Activated CD4-positive, CD25-positive, alpha-beta regulatory T cell treated with anti-CD3 and anti-CD28 coated beads, Interleukin-2, amount 50 U/mL, for 72 hours (primary cell): ENCODE measurements at places on chromosomes 2 and 18.

- DNase-seq = no peak
Observed at GRCh38 chr2:143844986-143845385, 674.9 kb downstream of the ZEB2 start.

GRCh38 chr2:237234268-237234667 is 148.6 kb downstream of the COPS8 start:
- DNase-seq = no peak

DNA sequence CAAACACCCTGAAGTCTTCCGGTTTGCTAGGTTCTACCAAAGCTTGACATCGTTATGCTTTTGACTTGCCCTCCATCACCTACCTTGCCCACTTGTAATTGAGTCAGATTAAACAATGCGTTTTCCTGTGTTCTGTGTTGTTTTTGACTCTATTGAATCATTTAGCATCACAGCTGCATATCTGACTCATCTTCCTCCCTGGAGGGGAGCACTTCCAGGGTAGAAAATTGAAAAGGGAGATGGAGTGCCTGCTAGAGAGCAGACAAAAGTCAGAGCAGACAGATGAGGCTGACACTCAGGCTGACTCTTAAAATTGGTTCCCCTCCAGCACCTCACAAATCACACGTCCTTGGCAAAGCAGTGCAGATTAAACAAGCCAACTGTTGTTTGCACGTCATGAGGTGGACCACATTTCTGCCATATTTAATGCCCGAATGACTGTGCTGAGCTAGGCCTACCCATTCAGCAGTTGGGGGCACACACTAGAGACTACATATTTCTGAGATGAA is 2.2 kb downstream of the MPP4 start:
- no peak for DNase-seq

DNA sequence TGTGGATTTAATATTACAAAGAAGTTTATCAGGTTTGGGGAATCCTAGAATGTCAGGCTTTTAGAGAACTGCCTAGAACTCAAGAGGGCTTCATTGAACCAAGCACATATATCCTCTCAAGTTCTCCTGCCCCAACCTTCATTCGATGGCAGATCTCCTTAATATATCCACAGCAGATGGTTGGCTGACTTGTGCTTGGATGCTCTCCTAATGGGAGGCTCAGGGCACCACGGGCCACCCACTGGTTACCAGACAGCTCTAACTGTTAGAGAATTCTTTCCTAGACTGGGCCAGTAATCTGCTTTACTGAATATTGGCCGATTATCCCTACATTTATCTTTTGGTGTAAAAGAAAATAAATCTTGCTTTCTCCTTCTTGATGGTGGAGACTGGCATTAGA is 87.2 kb upstream of the ATP8B1 start:
- no peak for DNase-seq

DNA sequence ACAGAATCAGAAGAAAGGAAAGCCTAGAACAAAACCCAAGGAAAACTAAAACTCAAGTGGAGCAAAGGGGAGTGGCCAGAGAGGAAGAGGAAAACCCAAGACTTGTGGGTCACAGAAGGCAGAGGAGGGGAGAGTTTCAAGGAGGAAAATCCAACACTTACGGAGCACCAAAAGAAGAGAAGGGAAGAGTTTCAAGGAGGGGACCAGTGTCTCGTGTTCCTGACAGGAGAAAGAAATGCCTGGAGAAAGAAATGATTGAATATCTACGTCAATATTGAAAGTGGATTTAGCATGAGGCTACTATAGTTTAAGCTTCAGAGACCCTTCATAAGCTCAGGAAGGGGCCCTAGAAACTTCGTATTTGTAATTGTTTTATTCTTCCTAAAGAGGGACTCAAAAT is 1.4 kb upstream of the MFSD6 start:
- DNase-seq = no peak

DNA sequence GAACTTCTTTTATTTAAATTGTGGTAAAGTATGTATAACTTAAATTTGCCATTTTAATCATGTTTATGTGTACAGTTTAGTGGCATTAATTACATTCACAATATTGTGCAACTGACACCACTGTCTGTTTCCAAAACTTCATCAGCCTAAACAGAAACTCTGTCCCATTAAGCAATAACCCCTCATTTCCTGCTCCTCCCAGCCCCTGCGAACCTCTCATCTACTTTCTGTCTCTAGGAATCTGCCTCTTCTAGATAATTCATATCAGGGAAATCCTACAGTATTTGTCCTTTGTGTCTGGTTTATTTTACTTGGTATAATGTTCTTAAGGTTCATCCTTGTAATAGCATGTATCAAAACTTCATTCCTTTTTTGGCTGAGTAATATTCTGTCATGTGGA is 75.1 kb downstream of the BOLA3 start:
- no peak for DNase-seq

DNA sequence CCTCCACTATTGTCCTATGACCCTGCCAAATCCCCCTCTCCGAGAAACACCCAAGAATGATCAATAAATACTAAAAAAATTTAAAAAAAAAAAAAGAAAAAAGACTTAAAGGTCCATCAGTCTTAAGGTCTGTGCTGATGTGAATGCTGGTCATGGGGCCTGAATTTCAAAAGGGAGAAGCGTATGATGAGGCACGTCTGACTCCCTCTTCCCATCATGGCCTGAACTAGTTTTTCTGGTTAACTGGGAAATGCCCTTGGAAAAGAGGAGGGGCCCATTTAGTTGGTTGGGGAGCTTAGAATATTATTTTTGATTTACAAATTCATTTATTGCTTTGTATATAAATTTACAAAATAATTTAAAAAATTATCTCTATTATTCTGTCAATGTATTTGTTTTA is 291.0 kb upstream of the CDH19 start:
- no peak for DNase-seq

DNA sequence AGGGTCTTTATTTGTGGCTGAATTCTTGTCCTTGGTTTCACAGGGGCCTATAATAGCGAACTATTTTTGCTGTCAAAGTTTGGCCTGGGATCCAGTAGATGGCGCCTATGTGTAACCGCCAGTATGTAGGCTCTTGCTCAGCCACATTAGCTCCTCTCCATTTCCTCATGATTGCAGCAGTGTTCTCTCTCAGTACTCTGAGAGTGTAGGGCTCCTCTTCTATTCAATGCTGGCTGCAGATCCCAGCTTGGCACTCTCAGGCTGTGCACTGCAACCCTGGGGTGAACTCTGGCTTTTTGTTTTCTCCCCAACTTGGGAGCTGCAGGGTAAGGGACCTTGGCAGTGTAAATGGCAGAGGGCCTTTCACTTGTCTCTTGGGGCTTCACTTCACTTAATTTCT is 344.6 kb upstream of the CHAC2 start:
- no peak for DNase-seq

- no peak for DNase-seq
Observed at GRCh38 chr2:30273574-30273929, 42.2 kb downstream of the LBH start.

- DNase-seq = no peak
Observed at GRCh38 chr2:105929516-105929915, 184.8 kb downstream of the NCK2 start.

DNA sequence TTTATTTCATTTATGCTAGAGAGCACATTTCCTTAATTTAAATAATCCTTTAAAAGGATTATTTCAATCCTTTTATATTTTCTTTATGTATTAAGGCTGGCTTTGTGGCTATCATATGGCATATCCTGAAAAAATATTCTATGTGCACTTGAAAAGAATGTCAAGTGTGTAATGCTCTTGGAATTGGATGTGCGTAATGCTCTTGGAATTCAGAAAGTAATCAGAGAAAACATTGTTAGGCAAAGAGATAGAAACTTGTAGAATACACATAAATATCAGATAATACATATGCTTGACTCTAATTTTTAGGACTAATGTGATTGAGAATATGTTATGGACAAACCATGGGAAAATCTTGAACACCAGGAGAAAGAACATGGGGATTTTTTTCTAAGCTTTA is 197.5 kb upstream of the COL3A1 start:
- DNase-seq = no peak

GRCh38 chr2:99753505-99753904 is 263.7 kb upstream of the REV1 start:
- DNase-seq = no peak

GRCh38 chr2:65159906-65160305 is 30.0 kb upstream of the RAB1A start:
- DNase-seq = no peak

DNA sequence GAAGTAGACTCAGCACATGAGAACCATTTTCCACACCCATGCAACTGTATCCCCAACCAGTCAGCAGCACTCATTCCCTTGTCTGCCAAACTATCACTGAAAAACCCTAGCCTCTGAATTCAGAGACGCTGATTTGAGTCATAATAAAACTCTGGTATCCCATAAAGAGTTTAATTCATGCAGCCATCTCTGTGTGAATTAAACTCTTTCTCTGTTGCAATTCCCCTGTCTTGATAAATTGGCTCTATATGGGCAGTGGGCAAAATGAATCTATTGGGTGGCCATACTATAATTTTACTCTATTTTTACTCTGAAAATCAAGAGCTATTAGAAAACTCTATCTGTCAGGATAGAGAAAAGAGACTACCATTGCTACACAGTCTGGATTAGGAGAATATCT is 40.6 kb upstream of the TWSG1 start:
- DNase-seq = no peak

- DNase-seq = no peak
Observed at GRCh38 chr2:121046335-121046734, 238.7 kb downstream of the TFCP2L1 start.

GRCh38 chr2:177340158-177340557 is 52.4 kb upstream of the AGPS start:
- DNase-seq = no peak

- peak; percentile 20 for DNase-seq
Observed at GRCh38 chr2:95273566-95274290, 521 bp upstream of the PROM2 start.

- no peak for DNase-seq
Observed at GRCh38 chr2:238868616-238869292, 20.9 kb downstream of the TWIST2 start.

- no peak for DNase-seq
Observed at GRCh38 chr18:73807551-73808192, 340.0 kb downstream of the FBXO15 start.

DNA sequence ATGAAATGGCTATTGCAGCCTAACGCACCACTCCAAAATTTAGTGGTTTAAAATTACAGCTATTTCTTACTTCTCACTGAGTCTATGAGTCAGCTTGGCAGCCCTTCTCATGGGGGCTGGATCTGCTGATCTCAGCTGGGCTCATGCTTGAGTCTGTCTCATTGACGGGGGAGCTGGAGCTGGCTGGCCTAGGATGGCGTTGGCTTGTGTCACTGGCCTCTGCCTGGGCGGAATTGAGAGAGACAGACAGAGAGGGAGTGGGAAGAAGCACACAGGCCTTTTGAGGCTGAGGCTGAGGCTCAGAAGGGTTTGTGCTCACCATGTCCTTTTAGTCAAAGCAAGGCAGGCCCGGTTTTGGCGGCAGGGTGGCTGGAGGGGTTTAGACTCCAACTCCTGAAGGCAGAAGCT is 412.1 kb upstream of the MYT1L start:
- no peak for DNase-seq

- DNase-seq = no peak
Observed at GRCh38 chr2:30527411-30527810, 80.4 kb downstream of the LCLAT1 start.

DNA sequence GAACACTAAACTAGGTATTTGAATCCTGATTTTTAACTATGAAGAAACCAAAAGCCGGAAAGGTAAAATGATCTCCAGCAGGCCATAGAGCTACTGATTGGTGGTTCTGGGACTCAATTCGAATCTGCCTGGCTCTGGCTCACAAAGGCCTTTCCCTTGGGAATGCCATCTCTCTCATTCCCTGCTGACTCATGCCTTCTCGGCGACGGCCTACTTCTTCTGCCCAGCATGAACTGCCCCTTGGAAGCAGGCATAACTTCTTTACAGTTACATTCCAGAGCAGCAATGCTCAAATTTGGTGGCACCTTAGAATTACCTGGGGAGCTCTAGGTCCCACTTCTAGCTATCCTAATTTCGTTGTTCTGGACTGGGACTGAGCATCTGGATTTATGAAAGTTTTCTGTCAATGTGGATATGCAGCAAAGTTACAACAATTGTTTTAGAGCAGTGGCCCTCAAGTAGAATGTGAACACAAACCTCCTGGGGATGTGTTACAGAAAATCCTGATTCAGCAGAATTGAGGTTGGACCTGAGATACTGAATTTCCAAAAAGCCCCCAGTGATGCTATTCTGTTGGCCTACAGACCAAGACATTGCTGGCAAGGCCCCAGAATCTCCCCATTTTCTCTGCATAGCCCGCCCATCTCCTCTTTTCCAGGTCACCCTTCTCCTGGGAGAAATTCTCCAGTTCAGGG is 261.1 kb downstream of the CNTNAP5 start:
- no peak for DNase-seq

GRCh38 chr18:5895299-5895875 is at the start of gene TMEM200C:
Gene TMEM200C (minus strand): TSS chr18:5895522. CDS start chr18:5892063, 3,459 bp downstream.
- DNase-seq = no peak

DNA sequence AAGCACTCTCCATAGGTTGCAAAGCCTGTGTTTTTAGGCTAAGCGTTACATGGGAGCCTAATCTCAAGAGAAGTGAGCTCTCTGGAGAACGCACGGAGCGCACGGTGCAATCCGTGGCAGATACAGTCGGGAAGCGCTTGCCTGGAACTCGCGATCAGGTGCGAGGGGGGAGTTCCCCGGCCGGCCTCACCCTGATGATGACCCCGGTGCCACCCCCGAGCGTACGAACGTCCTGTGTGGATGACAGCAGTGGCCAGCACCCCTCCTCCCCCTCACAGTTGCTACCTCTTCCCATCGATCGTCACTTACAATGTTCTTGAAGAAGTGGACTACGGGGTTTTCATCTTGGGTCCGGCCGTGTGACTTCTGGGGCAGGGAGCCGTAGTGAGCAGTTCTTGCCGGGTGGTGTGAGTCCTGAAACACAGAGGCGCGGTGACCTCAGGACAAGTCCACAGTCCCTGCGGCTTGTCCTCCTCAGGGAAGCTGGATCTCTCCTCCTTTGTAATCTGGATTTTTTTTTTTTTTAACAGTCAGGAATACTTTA is 142.9 kb downstream of the MBP start:
- no peak for DNase-seq

- DNase-seq = no peak
Observed at GRCh38 chr18:55781481-55781957, 193.5 kb upstream of the TCF4 start.

GRCh38 chr2:181446985-181447384 is 10.2 kb upstream of the ITGA4 start:
- no peak for DNase-seq

- DNase-seq = no peak
Observed at GRCh38 chr18:10726198-10727068, 200.6 kb downstream of the NAPG start.

GRCh38 chr18:379681-380330 is 112.0 kb upstream of the THOC1 start:
- DNase-seq = no peak

GRCh38 chr18:55421615-55422419 is 166.2 kb downstream of the TCF4 start:
- no peak for DNase-seq
